GM12878 (cell line): ENCODE measurements at places on chromosomes 2 and 18. TPM values are rescaled to one million over a fixed set of nuclear protein-coding genes. Genes with fewer than 3 reads are reported as not detected.
A peak's percentile ranks its signal among the peaks of the same experiment; 100 is the strongest.

DNA sequence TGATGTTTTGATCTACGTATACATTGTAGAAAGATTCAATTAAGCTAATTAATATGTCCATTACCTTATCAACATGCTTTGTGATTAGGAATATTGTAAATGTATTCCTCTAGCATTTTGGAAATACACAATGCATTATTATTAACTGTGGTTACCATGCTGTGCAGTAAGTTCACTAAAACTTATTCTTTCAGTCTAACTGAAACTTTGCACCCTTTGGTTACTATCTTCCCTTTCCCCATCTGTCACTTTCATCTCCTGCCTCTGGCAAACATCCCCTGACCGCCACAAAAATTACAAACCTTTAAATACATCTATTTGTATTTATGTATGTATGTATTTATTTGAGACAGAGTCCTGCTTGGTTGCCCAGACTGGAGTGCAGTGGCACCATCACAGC, 388.0 kb downstream of the NYAP2 start:
- no peaks in the 10 kb centered on the region for H3K27me3 ChIP-seq
- H3K4me1 ChIP-seq: no peaks in the 10 kb centered on the region
- H3K36me3 ChIP-seq: no peaks in the 10 kb centered on the region
- DNase-seq: no peak
- H3K27ac ChIP-seq: no peak overlapping the region

SLC19A3 gene
- not detected in 2 replicates for total RNA-seq

DNA sequence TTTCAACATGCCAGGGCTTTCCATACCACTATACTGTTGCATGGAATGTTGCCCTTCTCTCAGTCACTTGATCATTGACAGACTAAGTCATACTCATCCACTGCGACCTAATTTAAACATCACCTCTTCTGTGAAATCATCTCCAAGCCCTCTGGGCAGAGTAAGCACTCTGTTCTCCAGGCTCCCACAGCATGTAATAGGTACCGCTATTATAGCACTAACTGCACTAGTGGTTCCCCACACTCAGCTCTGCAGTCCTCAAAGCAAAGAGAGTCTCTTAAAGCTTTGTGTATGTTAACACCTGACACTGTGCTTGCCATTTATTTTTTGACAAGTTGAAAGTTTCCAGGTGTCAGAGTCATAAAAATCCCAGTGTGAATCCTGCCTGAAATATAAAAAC, 947.2 kb downstream of the ERBB4 start:
- no peak for DNase-seq
- H3K27me3 ChIP-seq: no peaks in the 10 kb centered on the region
- no peak overlapping the region for H3K27ac ChIP-seq

LIPG gene
- 0.18 and 0.19 TPM in 2 replicates for total RNA-seq

DNA sequence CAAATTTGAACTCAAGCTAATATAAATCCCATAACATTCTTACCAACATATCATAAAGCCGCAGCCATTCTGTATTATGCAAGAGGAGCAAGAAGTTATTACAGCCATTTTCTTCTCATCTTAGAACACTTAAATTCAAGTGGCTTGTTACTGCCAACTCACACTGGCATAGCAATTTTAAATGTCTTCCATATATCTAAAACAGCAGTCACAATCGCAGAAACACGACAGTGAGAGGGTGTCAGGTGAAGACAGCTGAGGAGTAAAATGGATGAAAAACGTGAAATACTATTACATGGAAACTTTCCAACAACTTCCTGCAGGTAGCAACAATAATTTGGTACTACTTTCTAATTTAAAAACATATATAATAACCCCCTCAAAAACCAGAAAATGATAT, 17.9 kb downstream of the PPP3R1 start:
- peaks cover 13% of the 10 kb centered on the region for H3K4me1 ChIP-seq
- no peak overlapping the region for H3K27ac ChIP-seq
- H3K36me3 ChIP-seq: peaks cover under 1% of the 10 kb centered on the region; the same call in 1 of the 2 replicates

CNRIP1 gene
- not detected in 2 replicates for total RNA-seq

GRCh38 chr2:55302241-55302640, 33.2 kb upstream of the MTIF2 start:
- H3K4me1 ChIP-seq: peaks cover 18% of the 10 kb centered on the region
- no peaks in the 10 kb centered on the region for H3K27me3 ChIP-seq
- no peak overlapping the region for H3K27ac ChIP-seq
- no peaks in the 10 kb centered on the region; the same call in 1 of the 2 replicates for H3K36me3 ChIP-seq

DNA sequence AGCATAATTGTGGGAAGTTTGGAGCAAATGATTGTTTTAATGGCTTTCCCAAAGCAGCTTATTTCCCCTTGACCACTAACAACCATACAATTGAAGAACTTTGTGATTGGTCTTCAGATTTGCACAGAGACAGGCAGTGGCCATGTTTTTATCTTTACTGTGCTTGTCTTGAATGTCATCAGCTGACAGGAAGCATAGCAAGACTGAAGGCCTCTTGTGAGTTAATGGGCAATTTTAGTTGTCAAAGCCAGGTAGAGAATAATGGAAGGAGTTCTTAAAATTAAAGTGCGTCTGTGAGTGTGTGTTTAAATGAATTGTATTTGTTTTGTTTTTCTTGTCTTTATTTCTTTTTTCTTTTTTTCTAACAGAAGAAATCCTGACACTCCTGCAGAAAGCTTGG, 809.9 kb downstream of the TSN start:
- no peak for DNase-seq
- H3K4me3 ChIP-seq: no peak overlapping the region
- H3K27me3 ChIP-seq: no peaks in the 10 kb centered on the region
- no peak overlapping the region for H3K27ac ChIP-seq

ZNF521 gene
- 0.05 TPM in 1 of 2 replicates, not detected in the other for total RNA-seq

DNA sequence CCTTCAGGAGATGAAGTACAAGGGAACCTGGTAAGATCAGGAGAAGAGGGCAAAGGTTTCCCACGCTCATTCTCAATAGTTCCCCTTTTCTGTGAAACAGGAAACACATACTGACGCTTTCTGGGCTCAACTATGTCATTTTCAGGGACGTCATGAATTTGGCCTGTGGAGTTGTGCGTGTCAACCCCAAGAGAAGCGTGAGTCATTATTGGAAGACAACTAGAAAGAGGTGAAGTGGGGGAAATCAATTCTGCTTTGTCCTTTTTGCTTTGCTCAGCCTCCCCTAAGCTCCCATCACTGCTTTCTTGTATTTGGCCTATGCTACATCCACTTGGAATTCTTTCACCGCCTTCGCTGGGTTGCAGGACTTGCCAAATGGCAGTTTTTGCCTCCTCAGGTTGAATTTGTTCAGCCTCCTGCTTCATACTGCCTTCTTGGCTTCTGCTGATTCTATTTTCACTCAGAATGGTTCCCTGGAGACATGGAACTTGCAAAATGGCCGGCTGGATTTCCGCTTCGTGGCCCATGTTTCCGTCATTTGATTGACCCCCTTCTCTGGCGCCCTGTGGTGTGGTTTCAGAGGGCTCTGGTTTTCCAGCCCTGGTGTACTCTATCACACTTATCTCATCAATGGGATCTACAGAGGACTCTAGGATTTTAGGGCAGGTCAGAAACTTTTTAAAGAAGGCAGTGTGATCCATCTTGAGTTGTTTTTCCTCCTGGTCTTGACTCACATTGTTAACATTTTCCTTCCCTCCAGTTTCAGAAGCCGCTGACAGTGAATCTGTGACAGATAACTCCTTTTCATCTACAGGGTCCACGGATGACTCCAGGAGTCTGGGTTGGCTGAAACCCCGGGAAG, 93.3 kb downstream of the ALPK2 start:
- peaks cover 2% of the 10 kb centered on the region for H3K36me3 ChIP-seq
- H3K4me3 ChIP-seq: peak overlapping the region; percentile 77
- no peaks in the 10 kb centered on the region for H3K27me3 ChIP-seq
- H3K27ac ChIP-seq: peak overlapping the region; percentile 100
- peak; percentile 99 for DNase-seq
- peaks cover 22% of the 10 kb centered on the region for H3K4me1 ChIP-seq
